ENCODE measurements at places on chromosomes 16 and 17.

- H3K36me3 ChIP-seq, result no peaks in the 10 kb centered on the region
- H3K27ac ChIP-seq, result peak within 1 kb of the TSS; percentile 60
- peaks cover 46% of the 10 kb centered on the region for H3K4me1 ChIP-seq
- no peaks in the 10 kb centered on the region for H3K27me3 ChIP-seq
- no peak for DNase-seq
Observed at GRCh38 chr17:19747829-19748806, at the start of gene ALDH3A1. ALDH3A1 (minus strand) TSS chr17:19748298; CDS start chr17:19745129, 3,169 bp downstream.

GRCh38 chr17:17175917-17176316 is 30.2 kb downstream of the PLD6 start:
- no peaks in the 10 kb centered on the region for H3K27me3 ChIP-seq
- H3K27ac ChIP-seq, result no peak overlapping the region
- peaks cover 59% of the 10 kb centered on the region for H3K36me3 ChIP-seq
- peaks cover 11% of the 10 kb centered on the region for H3K4me1 ChIP-seq

DNA sequence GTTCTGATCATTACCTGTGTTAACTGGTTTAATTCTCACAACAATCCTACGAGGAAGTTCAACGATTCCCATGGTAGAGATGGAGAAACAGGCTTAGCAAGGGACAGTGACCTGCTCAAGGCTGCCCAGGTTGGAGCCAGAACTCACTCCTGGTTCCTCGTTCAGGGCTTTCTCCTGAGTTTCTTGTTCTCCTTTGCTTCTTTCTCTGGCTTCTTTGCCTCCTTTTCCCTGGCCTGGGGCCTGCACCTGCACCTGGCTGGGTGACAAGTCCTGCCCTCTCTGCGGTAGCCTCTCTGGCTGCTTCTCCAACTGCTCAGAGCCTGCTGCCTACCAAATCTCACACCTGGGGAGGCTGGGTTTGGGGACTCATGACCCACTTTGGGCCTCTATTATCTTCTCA is 2.8 kb downstream of the CCL22 start:
- peaks cover 36% of the 10 kb centered on the region for H3K27me3 ChIP-seq
- no peaks in the 10 kb centered on the region for H3K4me1 ChIP-seq
- no peak for DNase-seq
- H3K4me3 ChIP-seq, result no peak overlapping the region

DNA sequence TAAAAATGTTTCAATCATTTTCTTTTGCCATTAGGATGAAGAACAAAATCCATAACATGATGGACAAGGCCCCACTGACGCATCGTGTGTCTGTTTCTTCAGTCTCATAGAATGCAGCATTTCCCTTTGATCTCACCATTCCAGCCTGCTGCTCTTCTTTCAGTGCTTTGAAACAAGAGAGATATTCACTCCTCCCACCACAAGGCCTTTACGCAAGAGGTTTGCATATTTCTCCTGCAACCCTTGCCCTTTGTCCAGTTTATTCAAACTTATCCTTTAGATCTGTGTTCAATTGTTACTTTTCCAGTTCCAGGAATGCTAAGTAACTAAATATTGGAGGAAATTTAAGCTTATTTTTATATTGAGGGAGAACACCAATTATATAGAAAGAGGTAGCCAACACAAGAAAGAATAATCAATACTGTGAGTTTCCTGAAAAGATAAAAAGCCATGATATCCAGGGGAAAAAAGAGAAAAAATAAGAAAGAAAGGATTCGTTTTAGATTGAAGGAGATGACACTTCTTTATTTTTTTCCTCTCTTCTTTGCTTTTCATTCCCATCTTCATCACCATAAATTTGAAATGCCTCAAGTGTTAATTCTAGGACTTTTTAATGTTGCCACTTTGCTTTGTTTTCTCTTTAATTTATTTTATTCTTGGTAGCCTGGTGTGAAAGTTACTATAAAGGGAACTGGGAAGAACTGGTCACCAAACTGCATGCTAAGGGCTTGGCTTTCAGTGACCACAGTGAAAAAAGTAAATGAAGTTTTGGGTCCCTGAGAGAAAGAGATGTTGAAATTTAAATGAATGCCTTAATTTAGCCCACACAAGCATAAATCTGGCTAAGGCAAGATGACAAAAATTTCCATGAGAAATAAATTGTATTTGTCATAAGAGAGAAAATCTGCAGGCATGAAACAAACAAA is 102.1 kb downstream of the KIF2B start:
- no peaks in the 10 kb centered on the region for H3K4me1 ChIP-seq
- no peak for DNase-seq
- H3K27me3 ChIP-seq, result no peaks in the 10 kb centered on the region
- no peak overlapping the region for H3K4me3 ChIP-seq
- no peak overlapping the region for H3K27ac ChIP-seq
- no peaks in the 10 kb centered on the region for H3K36me3 ChIP-seq
